Fibroblast of skin of right biceps (primary cell): ENCODE measurements at places on chromosomes 2 and 18.

DNA sequence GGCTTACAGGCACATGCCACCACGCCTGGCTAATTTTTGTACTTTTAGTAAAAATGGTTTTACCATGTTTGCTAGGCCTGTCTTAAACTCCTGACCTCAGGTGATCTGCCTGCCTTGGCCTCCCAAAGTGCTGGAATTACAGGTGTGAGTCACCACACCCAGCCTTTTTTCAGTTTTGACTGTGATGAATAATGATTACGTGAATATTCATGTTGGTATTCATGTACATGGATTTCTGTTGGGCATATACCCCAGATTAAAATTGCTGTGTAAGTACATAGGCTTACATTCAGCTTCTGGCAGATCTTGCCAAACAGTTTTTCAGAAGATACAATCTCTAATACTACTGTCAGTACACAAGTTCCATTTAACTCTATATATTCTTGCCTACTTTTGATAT, 20.9 kb downstream of the SLC39A10 start:
- DNase-seq: no peak

GRCh38 chr2:231063347-231063746, 6.7 kb downstream of the PSMD1 start:
- no peak for DNase-seq

DNA sequence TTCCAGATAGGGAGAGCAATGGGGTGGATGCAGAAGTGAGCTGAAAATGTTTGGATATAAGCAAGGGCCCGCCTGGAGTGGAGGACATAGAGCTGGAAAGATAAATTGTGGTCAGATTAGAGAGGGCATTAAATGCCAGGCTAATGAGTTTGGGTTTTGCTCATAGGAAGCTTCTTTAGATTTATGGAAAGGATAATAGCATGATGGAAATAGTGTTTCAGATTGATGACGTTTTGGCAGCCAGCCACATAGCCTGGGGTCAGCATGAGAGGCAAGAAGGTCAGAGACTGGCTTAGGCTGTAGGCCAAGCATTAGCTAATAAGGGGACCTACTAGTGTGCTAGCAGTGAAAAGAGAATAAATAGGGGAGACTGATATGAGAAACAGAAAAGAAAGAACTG, 321.6 kb downstream of the STK39 start:
- no peak for DNase-seq

GRCh38 chr2:9590641-9591040, 35.0 kb upstream of the ADAM17 start:
- no peak for DNase-seq

DNA sequence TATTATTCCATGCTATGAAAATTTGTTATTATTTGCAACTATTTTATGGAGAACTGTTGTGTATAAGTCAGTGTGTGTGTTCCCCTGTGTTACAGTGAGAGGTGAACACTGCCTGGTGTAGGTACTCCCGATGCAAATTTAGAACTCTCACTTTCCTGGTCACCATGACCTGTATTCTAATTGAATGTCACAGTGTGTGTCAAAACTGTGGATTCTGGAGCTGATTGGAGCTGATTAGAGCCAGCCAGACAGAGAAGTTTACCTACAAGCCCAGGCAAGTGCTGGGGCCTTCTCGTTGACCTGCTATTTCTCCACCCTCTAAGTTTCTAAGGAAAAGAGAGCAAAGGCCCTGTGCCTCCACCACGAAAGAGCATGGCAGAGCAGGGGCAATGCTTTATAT, 216.0 kb downstream of the NYAP2 start:
- DNase-seq: no peak

DNA sequence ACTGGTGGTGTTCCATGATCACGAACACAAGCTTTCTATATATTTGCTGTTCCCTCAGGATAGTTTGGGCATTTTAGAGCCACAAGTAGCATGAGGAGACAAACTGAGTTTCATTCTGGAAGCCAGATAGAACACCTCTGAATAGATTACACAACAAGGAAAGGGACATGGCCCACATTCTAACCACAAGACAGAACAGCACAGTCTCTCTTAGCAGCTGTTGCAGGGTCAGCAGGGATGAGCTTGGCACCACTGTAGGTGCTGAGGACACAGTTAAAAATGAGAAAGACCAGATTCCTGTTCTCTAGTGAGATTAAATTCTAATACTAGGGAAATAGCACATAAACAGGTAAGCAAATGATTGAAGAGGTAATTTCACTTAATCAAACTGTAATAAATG, 235.3 kb downstream of the ZNF407 start:
- DNase-seq: no peak

DNA sequence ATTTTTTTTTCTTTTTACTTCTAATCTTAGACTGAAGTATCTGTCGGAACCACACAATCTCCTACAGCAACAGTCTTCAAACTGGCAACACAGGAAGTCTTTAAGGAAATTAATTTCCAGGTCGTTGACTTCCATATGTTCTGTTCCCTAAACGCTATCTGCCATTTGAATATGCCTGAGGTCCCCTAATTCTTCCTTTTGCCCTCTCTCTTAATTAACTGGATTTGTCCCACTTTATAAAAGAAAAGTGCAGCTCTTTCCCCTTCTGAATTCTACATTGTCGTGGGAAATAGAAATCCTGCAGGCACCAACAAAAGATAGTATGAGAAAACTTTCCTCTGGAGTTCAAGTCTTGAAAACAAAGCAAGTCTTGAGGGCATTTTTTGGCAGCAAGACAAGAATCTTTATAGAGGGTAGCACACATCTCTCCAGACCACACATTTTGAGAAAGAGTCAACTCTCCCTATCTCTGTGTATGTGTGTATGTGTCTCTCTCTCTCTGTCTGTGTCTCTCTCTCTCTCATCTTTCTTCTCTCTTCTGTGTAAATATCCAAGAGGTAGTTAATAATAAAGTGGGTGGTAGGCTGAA, 879.8 kb downstream of the SOCS6 start:
- no peak for DNase-seq

- peak; percentile 6 for DNase-seq
Measured at GRCh38 chr18:36903215-36903928, 74.4 kb downstream of the KIAA1328 start.
